ENCODE measurements at places on chromosomes 12 and 14.

GRCh38 chr12:101780599-101780998 lies 41.3 kb upstream of the SYCP3 start:
- no peak for DNase-seq

- DNase-seq, result no peak
These were observed 10.9 kb upstream of the MYH7 start for GRCh38 chr14:23446291-23446851.

- DNase-seq, result peak; percentile 93
These were observed 13.7 kb downstream of the FOXJ2 start for GRCh38 chr12:8045952-8046944.

DNA sequence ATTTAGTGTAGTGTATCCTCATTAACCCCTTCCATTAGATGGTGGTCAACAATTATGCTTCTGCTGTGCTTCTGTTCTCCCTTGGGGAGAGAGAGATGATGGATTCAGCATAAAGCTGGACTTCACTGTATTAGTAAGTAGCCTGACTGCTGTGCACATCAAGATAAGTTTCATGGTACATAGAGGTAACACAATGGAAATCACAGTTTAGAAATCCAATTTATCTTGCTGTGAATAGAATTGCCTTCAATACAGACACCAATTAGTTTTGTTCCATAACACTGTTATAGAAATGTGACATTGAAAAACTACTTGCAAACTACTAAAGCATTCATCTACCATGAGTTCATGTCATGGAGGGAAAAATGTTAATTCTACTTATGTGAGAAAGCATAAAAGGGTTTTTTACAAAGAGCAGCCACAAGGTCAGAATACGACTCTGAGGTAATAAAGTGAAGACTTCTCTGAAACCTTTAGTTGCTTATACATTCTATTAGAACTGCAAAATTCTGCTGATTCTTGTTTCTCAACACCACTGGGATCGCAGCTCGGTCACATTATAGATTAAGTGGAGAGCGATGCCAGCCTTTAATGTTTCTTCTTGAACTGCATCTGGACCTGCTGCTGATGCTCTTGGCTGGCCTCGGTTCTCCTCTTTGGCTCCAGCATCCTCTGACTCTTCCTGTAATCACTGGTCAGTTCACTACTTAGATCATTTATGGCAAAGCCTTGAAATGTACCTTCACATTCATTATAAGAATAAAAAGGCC lies 190.8 kb downstream of the ATP23 start:
- no peak for DNase-seq

DNA sequence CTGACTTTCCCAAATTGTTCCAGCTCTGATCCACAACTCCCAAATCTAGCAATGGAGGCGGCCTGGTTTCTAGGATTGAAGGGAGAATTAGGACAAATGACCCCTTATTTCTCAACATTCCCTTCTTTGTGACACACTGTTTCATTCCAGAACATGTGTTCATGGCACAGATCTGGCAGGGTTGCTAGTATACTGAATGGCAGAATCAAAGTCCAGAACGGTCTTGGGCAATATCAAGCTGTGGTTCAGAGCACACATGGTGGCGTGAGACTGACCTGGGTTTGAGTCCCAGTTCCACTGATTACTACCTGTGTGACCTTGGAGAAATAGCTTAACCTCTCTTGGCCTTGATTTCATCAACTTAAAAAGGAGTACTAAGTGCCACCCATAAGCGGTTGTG lies 152.5 kb downstream of the SAMD4A start:
- no peak for DNase-seq

- no peak for DNase-seq
These were observed at the start of gene HCAR1 for GRCh38 chr12:122730215-122731014. TSS of gene HCAR1 (minus strand) at chr12:122730844. CDS start at chr12:122730339, 505 bp downstream.

DNA sequence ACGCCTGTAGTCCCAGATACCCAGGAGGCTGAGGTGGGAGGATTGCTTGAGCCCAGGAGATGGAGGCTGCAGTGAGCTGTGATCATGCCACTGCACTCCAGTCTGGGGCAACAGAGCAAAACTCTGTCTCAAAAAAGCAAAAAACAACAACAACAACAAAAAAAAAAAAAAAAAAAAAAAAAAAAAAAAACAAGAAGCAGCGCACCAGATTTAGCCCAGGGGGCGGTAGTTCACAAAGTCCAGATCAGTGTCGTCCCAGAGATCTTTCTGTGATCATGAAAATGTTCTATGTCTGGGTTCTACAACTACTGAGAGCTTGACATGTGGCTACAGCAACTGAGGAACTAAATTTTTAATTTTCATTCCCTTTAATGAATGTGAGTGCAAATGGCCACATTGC lies 27.4 kb downstream of the OAS2 start:
- no peak for DNase-seq

- no peak for DNase-seq
These were observed 87.8 kb upstream of the DYNC1H1 start for GRCh38 chr14:101876555-101876938.

Data from aorta (tissue), 5 donors.